ENCODE measurements at places on chromosomes 1 and 21. TPM values are rescaled to one million over a fixed set of nuclear protein-coding genes. Genes with fewer than 3 reads are reported as not detected.

DNA sequence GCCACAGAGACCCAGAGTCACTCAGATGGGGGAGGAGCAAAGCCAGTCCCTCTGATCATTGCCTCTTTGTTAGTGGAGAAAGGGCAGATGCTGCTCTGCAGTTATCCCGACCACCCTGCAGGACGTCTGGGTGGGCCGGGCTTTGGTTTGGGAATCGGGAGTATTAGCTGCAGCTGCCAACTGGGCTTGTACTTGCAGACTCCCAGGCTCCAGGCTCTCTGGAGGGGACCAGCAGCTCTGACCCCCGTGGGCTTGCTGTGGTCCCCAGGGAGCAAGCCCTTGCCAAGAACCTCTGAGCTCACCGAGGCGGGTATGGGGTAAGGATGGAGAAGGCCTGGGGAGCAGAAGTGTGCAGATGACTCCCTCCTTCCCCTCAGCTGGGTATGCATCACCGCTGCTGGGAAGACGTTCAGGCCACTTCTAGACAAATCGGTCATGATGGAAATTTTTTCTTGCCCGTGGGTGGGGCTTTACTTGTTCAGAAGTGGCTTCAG, 21.6 kb downstream of the MAPKAPK2 start:
- peak; percentile 83 for ATAC-seq

- ATAC-seq, result no peak
Measured at GRCh38 chr1:36607263-36607651, 124.5 kb upstream of the CSF3R start.

GRCh38 chr1:215219372-215219771, 136.8 kb downstream of the KCNK2 start:
- no peak for ATAC-seq

The B3GALT5 gene
- not detected for total RNA-seq

- ATAC-seq, result no peak
Measured at GRCh38 chr1:218817691-218818465, 355.8 kb upstream of the LYPLAL1 start.

GRCh38 chr1:107557095-107557494, 407.9 kb downstream of the VAV3 start:
- ATAC-seq, result no peak

GRCh38 chr1:244381878-244382565, 69.7 kb downstream of the ADSS2 start:
- no peak for ATAC-seq

DNA sequence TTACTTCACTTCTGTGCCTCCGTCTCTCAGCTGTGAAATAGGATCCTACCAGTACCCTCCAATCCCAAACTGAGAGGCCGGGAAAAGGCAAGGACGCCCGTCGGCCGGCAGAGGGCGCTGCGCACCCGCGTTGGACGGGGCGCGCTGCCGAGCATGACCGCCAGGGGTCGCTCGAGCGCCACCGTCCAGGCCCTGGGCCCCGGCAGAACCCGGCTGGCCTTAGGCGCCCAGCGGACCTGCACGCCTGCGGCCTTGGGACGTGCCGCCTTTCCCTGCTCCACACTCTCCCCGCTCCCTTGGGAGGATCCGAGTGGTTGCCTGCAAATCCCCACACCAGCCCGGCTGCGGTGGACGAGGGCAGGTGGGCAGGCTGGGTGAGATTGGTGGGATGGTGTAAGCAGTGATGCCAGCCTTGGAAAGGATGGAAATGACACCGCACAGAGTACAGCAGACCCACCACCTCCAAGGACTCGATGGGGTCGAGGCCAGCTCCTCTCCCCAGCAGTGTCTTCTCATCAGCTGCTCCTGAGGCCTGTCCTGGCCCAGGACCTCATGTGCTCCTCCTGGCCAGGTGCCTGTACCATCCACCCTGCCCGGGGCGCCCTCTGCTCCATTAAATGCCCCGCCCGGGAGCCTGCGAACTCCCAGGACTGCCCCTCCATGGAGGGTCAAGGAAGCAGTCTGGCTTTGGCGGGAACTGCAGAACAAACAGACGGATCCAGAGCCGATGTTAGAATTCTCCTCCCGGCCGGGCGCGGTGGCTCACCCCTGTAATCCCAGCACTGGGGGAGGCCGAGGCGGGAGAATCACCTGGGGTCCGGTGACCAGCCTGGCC, 47.4 kb upstream of the LBR start:
- peak; percentile 86 for ATAC-seq

GRCh38 chr1:151716771-151717631, at the start of gene CELF3:
Gene CELF3 (minus strand): TSS chr1:151716803. CDS start chr1:151716020, 783 bp downstream.
- ATAC-seq, result no peak

DNA sequence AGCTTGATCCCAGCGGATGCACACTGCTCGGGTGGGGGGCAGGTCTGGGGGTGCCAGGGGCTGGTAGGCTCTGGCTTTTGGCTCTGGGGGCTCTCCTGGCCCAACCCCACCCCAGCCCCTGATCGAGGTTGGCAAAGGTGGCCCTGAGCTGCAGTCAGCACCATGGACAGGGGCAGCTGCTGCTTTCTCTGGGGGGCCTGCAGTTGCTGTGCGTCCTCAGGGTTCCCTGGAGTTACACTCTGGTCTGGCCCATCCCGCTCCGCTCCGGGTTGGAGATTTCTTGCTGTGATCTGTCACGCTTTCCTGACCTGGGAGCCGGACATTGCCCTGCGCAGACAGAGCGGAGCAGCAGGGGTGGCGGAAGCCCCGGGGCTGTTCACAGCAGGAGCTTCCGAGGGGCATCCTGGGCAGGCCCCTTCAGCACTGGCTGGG, 8.0 kb upstream of the PLCH2 start:
- no peak for ATAC-seq

GRCh38 chr1:68570871-68571270, 74.0 kb upstream of the DEPDC1 start:
- no peak for ATAC-seq

The SCYL3 gene
- 16.4 TPM for total RNA-seq

DNA sequence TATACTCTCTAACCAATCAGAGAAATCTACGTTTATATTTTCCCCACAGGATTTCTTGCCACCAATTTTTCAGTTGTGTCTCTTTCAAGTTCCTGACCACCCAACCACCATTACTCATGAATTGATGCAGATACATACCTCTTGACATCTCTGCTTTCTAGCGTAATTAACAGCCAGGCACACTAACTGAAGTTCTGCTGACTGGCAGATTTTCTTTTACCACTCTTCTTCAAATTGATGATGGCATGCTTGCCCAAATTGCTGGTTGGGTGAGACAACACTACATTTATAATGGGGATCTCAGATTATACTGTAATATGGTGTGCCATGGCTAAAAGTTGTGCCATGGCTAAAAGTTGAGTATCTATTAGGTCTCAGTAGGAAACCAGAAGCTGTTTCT, 566.7 kb downstream of the ADGRL2 start:
- ATAC-seq, result no peak

DNA sequence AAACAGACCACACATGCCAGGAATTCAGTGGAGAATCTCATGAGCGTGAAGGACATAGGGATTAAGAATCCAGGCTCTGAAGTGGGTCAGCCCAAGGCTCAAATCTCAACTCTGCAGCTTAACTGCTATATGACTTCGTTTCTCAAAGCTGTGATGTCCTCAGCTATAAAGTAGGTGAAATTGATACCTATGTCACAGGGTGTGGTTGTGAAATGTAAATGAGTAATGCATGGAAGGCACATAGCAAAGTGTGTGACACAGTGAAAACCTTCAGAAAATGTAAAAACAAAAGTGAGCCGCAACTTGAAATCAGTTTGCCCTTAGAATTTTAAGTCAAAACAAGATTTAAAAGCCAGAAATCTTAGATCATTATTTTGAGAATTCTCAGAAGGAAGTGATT, 145.7 kb upstream of the PRMT6 start:
- no peak for ATAC-seq

GRCh38 chr1:237219751-237220642, 178.0 kb downstream of the RYR2 start:
- ATAC-seq, result no peak

GRCh38 chr1:188958461-188959115, 1519.1 kb downstream of the BRINP3 start:
- no peak for ATAC-seq

All from activated T-helper 17 cell treated with anti-CD3 and anti-CD28 coated beads, Interleukin-2, amount 50 U/mL, for 72 hours (primary cell).